Hematopoietic multipotent progenitor cell treated with erythropoietin and hydrocortisone succinate and interleukin-3 and kit ligand, for 6 days (in vitro differentiated cells): ENCODE measurements at places on chromosomes 6 and 20.

DNA sequence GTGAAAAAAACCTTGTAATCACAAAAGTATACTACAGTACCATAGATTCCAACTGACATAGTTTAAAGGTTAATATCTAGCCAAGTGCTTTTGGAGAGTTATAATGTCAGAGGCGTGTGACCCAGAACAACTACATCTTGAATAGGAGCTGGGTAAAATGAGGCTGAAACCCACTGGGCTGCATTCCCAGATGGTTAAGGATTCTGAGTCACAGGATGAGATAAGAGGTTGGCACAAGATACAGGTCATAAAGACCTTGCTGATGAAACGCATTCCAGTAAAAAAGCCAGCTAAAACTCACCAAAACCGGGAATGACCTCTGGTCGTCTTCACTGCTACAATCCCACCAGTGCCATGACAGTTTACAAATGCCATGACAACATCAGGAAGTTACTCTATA lies 22.4 kb upstream of the KIAA0408 start:
- no peak for DNase-seq

DNA sequence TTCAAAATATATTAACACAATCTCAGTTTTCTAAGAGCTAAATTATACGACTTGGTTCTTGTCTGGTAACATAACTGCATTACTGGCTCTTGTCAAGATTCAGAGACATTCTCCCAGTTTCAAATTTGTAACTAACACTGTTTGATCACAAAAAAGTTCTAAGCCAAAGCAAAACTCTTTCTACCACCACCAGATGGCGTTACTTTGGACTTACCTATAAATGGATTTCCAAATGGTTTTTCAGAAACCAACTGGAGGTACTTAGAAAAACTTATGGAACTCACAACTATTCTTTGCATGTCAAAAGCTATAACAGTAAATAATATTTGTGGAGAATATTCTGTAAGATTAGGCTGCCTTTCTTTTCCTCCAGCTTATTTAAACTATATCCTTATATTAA lies 34.2 kb upstream of the GFRAL start:
- peak; percentile 28 for DNase-seq

- no peak for DNase-seq
These were observed 151.5 kb downstream of the BFSP1 start for GRCh38 chr20:17379651-17380050.

DNA sequence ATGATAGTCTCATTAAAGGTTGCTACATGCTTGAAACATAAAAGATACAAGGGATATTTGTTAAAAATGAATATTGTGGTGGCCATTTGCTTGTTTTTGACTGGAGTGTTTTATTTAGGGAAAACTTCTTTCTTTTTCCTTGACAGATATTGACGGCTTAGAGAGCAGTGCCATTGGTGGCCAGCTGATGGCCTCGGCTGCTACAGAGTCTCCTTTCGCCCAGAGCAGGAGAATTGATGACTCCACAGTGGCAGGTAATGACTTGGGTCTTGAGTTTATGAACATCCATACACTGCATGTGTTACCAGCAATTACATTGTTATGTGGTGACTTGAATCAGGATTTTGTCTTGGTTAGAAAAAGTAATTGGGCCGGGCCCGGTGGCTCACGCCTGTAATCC lies 67.5 kb upstream of the PBOV1 start:
- DNase-seq = no peak

DNA sequence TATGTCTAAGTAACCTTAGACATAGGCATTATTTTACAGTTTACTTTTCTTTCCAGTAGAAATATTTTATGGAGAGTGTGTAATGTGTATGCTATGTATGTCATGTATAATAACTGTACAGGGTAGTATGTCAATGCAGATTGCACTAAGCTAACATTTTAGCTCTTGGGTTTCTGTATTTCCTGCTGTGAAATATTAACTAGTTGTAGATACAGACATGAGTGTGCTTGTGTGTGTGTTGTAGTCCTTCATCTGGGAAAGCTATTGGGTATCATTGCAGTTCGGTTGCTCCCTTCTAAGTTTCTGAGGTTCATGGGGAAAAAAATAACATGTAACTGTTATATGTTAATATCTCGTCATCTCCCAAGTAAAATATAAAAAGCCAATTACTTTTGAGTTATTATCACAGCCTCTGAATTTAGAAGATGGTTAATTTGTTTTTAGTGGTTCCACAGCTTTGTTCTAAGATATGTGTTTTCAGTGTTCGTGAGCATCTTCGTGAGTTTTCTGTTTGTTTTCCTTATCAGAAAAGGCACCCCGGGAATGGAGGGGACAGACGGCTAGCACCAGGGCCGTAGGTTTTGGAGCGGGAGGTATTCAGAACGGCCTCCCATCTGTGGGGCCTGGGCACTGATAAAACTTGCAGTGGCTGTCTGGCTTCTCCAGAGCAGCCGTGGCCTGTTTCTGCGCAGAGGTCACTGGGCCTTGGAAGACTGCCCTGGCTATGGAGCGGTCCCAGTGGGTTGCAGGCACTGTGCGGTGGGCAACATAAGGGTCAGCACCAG lies 215.0 kb downstream of the ARID1B start:
- DNase-seq = peak; percentile 65

DNA sequence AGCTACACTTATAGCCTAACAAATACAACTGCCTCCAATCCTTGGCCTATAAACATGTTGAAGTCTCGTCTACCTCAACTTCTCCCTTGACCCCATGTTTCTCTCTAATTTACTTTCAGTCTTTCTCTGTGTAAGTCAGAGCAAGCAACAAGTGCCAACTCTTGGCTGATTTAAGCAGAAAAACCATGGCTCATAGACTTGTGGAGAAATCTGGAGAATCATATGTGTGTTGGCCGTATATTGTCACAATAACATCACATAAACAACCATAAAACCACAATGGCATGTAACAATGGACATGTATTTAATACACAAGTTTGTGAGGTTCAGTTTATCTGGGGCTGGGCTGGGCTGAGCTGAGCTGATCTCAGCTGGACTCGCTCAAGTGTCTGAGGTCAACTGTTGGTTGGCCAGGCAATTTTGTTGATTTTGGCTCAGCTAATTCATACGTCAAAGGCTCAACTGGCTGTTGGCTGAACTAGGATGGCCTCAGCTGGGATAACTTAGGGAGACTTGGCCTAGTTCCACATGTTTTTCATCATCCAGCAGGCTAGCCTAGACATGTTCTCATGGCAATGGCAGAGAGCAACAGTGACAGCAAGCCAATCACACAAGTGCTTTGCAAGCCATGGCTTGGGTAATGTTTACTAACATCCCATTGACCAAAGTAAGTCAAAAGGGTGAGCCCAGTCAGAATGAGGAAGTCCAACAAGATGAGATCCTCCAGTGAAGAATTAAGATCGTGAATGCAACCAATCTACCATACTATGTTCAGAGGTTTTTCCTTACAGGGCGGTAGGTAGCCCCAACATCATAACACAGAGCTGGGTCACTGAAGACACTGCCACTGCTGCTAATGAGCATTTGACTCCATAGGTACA lies 12.9 kb upstream of the TBC1D22B start:
- DNase-seq = peak; percentile 31

GRCh38 chr20:11103866-11104265 lies 430.1 kb upstream of the JAG1 start:
- no peak for DNase-seq

DNA sequence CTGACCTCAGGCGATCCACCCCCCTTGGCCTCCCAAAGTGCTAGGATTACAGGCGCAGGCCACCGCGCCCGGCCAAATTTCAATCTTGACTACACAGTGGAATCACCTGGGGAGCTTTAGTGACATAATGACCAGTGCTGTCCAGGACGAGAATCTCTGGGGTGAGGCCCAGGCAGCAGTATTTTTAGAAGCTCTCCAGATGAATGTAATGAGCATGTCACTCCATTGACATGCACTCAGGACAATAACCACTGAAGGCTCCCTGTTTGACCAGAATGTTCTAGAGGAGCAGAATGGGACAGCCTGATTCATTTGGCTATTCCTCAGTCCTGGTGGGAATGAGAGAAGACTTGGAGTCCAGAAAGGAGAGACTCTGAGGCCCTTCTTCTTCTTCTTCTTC lies 39.2 kb downstream of the SRSF3 start:
- DNase-seq = no peak

GRCh38 chr6:116518621-116519368 lies 7.4 kb downstream of the CALHM5 start:
- peak; percentile 30 for DNase-seq

GRCh38 chr20:39259010-39259803 lies 297.1 kb downstream of the DHX35 start:
- DNase-seq = no peak
